ENCODE measurements at places on chromosomes 1 and 21. TPM values are rescaled to one million over a fixed set of nuclear protein-coding genes. Genes with fewer than 3 reads are reported as not detected.

- no peak for DNase-seq
Observed at GRCh38 chr1:168767894-168768584, 39.0 kb upstream of the DPT start.

DNA sequence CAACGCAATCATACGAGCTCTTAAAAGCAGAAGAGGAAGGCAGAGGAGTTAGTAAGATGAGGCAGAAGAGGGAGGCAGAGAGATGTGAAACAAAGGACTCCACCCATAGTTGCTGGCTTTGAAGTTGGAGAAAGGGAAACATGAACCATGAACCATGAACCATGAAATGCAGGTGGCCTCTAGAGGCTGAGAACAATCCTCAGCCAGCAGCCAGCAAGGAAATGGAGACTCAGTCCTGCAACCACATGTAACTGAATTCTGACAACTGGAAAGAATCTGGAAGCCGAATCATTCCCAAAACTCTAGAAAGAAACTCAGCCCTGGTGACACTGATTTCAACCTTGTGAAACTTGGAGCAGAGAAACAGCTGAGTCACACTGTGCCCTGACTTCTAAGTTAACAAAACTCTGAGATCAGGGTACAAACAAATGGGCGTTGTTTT is 10.1 kb downstream of the DIPK1A start:
- DNase-seq = no peak

GRCh38 chr1:65946960-65947359 is 154.3 kb downstream of the PDE4B start:
- no peak for DNase-seq

DNA sequence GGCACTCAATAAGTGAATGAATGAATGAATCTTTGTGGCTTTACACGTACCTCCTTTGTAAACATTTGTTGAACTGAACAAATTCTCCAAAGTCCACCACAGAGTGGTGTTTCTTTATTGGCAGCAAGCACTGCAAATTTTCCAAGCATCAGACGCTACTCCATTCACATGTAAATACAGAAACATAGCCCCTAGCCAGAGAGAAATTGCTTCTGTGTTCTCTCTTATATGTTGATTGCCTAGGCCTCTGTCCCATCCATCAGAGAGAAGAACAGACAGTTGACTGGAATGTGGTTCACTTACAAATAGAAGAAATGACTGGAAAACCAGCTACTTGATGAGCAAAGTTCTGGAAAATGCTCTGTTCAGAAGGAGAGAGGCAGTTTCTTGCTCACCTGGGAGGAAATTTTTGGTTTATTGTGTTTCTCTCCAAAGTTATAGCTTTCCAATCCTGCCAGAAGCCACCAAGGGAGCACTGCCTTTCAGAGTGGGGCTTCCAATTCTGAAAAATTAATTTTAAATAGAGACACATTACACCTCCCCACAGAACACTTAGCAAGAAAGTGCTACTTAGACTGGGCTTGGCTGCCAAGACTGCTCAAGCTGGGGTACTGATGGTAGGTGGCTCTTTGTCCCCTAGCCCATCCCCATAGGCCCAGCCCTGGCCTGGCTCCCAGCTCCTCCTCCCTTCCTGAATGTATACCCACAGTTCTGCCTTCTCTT is 18.1 kb upstream of the KIRREL1 start:
- no peak for DNase-seq

- DNase-seq = no peak
Observed at GRCh38 chr1:229509576-229509975, 1.4 kb upstream of the NUP133 start.

- no peak for DNase-seq
Observed at GRCh38 chr1:43221797-43222196, 48.0 kb upstream of the TMEM125 start.

DNA sequence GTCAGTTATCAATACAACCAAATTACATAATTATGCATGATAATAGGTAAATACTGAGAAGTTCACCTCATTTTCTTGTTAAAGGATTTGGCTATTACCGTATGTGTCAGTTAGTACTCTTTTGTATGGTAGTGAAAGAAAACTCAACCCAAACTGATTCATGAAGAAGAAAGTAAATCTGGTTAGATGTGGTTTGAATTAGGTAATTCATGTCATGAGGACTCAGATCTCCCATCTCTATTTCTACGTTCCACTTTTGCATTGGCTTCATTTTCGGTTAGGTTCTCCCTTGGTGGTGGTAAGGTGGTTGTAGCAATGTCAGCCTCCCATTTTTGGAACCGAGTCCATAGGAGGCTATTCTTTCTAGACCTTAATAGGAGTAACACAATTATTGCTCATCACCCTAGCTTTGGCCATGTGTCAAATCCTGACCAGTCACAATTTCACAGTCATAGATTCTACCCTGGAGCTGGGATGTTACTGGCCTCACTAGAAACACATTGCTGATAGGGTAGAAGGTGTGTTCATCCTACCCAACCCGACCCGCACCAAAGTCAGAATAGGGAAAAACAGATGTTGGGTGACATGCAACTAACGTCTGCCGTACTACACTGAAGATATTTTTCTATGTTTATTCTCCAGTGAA is 97.6 kb downstream of the OSBPL9 start:
- DNase-seq = no peak

DNA sequence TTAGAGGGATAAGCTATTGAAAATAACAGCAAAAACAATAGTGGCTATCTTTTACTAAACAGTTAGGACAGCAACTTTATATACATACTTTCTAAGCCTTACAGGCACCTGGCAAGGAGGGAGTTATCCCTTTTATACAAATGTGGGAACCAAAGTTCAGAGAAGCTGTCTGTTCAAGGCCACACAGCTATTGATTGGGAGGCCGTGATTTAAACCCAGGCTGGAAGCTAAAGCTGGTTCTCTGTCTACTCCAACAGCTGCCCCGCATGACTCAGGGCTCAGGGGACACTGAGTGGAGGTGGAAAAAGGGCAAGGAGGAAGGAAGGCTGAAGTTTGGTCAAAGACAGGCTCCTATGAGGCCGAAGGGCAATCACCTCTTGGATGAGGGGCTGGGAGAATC is 26.7 kb downstream of the KCNA2 start:
- no peak for DNase-seq

GRCh38 chr1:4928186-4928585 is 273.8 kb downstream of the AJAP1 start:
- no peak for DNase-seq

DNA sequence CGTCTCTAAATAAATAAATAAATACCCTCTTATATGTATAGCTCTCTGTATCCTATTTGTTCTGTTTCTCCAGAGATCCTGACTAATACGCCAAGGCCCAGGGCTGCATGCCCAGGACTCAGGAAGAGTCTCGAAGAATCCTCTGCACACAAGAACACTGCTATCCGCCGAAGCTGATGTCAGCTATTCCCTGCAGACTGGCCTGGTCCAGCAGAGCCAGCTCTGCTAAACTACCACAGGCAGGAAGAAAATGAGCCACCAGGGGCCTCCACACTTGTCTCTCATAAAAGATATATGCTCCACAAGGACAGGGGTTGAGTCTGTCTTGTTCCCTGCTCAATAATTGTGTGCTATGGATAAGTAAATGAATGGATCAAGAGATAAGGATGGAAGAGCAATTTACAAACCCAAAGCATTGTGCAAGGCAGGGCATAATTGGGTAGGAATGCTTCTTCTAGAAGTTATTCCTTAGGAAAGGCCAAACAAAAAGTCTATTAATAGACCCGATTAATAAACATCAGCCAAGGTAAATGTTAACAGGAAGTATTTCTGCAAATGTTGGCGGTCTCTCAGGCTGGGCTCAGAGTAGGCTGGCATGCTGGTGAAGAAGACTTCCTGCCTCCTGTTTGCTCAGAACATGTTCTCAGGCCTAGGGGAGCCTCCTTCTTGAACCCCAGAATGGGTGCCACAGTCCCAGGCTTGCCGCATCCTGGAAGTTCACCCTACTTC is 26.3 kb upstream of the MAN1C1 start:
- peak; percentile 60 for DNase-seq

- no peak for DNase-seq
Observed at GRCh38 chr1:57088653-57089052, 122.8 kb upstream of the C8B start.

DNA sequence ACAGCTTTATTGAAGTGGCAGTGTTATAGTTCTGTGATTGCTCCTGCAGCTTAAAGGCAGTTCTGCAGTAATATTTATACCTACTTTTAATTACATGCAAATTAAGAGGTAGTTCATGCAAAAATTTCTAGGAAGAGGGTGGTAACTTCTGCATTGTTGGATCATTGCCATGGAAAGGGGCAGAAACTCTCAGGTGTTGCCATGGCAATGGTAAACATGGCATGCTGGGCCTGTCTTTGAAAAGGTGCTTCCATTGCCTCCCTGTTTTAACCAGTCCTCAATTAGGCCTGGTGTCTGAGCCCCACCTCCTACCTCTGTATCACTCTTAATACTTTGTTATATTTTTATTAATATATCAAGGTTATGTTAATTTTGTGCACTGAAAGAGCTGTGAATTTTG is 104.7 kb downstream of the DISC1 start:
- DNase-seq = no peak

DNA sequence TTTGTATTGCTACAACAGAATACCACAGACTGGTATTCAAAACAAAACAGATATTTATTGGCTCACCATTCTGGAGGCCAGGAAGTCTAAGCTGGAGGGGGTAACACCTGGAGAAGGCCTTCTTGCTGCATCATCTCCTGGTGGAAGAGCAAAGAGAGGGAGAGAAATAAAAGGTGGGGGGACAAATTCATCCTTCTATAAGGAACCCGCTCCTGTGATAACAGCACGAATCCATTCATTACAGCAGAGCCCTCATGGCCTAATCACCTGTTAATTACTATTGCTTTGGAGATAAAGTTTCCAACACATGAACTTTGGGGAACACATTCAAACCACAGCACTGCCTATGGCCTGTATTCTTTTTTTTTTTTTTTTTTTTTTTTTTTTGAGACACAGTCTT is 5.4 kb downstream of the S100A2 start:
- no peak for DNase-seq

DNA sequence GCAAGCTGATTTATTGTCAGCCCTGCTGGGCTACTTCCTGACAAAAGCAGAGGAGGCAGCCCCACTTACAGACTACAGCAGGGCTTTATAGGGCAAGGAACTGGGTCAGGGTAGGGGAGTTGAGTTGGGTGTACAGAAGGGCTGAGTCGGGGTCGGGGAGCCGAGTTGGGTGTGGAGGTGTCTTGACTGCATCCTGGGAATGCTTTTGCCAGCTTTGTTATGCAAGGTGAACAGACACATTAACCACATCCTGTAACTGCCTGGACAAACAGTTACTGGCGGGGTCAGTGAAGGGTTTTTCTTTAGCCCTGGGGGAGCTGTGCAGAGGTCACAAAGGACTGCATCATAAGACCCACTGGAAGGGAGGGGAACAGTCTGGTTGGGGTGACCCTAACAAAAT is 39.1 kb upstream of the GBP5 start:
- no peak for DNase-seq

DNA sequence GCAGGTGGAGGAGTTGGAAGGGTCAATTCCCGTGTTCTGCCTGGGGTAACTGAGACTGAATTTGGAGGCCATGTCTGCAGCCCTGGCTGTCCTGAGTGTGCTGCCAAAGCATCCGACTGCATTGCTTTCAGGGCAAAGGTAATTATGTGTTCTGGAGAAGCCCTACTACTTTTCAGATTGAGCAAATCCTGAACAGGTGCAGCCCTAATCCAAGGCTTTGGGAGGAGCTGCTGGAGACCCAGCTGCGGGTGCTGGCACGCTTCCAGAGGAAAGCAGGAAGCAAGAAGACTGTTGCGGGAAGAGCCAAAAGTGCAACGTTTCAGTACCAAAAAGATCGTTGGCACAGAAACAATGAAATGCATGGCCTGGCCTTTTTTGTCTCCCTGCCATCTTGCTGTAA is 73.7 kb upstream of the NRIP1 start:
- no peak for DNase-seq

DNA sequence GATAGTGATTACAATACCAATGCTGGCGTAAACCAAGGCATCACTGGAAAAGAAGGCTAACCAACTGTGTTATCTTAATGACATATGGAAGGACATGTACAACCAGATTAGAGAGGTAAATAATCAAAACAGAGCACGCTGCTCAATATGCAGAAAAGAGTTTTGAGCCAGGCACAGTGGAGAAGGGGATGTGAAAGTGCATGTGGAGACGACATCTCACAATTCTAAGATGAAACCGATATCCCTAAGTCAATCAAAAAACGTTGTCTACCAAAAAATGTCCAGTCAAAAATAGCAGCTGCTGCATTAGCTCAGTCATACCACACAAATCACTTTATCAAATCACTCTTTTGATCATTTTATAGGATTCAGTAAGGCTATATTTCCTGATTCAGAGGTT is 116.3 kb upstream of the OLIG2 start:
- DNase-seq = no peak

- no peak for DNase-seq
Observed at GRCh38 chr1:41765152-41765551, 153.6 kb downstream of the HIVEP3 start.

DNA sequence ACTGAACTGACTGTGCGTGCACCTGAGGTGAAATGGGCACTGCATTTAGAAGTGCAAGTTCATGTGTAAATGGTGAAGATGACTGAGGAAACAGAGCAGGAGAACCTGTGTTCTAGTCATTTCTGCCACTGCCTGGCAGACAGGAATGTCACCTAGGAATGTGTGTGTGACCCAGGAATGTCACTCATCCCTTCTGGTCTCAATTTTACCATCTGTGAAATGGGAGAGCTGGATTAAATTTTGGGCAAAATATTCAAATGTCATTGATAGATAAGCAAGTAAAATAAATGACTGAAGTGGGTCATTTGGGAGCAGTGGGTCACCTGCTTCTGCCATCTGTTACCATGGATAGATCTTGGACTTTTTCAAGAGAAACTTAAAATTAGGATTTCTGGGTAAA is 42.2 kb downstream of the SLC35F3 start:
- no peak for DNase-seq

Gene FNDC10
- 11.9 TPM for total RNA-seq

Gene STMN1
- 2,298 TPM for total RNA-seq

Gene CDC42BPA
- total RNA-seq = 66.0 TPM

Gene PSRC1
- 13.9 TPM for total RNA-seq

Gene ECM1
- 2.8 TPM for total RNA-seq

Gene BTBD8
- total RNA-seq = 13.4 TPM

Gene RGS4
- total RNA-seq = 31.6 TPM

Gene LY9
- not detected for total RNA-seq

Gene LYPLAL1
- total RNA-seq = 17.4 TPM

Gene SLAMF1
- total RNA-seq = not detected

Gene FCER1A
- not detected for total RNA-seq

Gene AMY1A
- total RNA-seq = not detected

Gene CELA2B
- total RNA-seq = not detected

Gene LEPR
- total RNA-seq = 6.8 TPM

Gene OR6K3
- total RNA-seq = not detected

Gene C1orf232
- not detected for total RNA-seq

Gene DMBX1
- not detected for total RNA-seq

Data from glutamatergic neuron (in vitro differentiated cells).